ENCODE measurements at places on chromosomes 6 and 20. TPM values are rescaled to one million over a fixed set of nuclear protein-coding genes. Genes with fewer than 3 reads are reported as not detected.

SIM1 gene
- 6.9 TPM for total RNA-seq

RHAG gene
- not detected for total RNA-seq

DNA sequence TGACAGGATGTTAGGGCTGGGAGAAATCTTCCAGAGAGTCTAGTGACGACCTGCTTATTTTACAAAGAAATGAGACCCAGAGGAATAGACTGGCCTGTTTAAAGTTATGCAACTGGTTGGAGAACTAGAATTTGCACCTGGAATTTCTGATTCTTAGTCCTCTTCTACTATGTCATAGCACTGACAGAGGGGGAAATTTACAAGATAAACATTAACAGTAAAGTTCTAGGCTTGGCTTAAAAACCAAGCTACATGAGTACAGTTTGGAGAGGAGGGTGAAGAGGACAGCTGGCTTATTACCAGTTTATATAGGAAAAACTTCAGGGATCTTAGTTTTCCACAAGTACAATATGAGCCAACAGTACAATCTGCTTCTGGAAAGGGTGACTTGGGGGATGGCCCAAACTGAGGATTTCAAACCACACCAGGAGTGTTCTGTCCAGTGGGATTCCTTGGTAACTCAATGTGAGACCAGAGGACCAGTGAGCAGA is 269.6 kb downstream of the CD109 start:
- DNase-seq = no peak

DNA sequence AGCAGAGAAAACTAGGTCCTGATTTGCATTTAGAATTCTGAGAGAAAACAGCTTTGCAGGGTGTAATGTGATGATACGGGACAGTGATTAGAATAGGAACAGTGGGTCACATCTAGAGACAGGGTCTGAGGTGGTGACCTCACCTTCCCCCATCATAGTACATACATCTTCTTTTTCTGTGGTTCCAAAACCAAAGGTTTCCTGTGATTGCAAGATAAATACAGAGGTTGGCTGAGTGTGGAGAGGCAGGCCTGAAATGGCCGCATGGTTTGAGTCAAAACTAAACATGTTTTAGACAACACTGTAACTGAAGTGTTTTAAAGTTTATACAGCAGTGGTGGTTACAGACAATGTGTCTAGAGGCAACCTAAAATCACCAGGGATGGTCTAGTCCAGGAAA is 10.4 kb upstream of the NT5DC1 start:
- no peak for DNase-seq

- DNase-seq = no peak
Measured at GRCh38 chr6:6004390-6004995, 2.2 kb downstream of the NRN1 start.

GRCh38 chr6:37640786-37641395 is 56.8 kb downstream of the MDGA1 start:
- no peak for DNase-seq

Data from progenitor cell of endocrine pancreas (in vitro differentiated cells).